A549 (cell line): ENCODE measurements at places on chromosomes 2 and 18.

GRCh38 chr2:9199716-9200632 lies 6.6 kb upstream of the ASAP2 start:
- DNase-seq: no peak

- DNase-seq: no peak
Observed at GRCh38 chr2:67514515-67514914, 117.4 kb downstream of the ETAA1 start.

- no peak for DNase-seq
Observed at GRCh38 chr2:56021579-56021978, 98.0 kb upstream of the EFEMP1 start.

DNA sequence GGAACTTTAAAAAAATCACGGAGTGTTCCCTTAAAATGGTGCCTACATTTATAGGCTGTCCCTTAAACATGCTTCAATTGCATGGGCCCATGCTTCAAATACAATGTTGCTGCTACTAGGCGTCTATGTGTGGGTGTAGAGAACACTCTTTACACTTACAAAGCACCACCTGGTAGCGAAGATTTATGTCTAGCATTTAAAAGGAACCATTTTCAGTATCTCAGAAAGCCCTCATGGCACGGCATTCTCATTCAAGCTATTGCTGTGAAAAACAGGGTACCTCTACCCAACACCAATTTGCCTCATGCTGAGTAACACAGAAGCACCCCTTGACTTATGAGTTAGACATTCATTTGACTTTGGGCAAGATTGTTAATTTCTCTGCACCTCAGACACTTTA lies 112.9 kb upstream of the CNTNAP5 start:
- no peak for DNase-seq

- no peak for DNase-seq
Observed at GRCh38 chr2:231699006-231699405, 9.3 kb upstream of the PTMA start.

DNA sequence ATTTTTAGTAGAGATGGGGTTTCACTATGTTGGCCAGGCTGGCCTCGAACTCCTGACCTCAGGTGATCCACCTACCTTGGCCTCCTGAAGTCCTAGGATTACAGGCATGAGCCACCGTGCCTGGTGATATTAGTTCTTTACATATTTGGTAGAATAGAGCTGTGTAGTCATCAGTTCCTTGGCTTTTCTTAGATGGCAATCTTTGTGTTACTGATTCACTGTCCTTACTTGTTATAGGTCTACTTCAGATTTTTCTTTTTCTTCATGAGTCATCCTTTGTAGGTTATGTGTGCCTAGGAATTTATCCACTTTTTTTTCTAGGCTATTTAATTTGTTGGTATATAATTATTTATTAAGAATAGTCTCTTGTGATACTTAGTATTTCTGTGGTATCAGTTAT lies 30.3 kb upstream of the ZSWIM2 start:
- DNase-seq: no peak

- no peak for DNase-seq
Observed at GRCh38 chr2:25671622-25672021, 1.8 kb downstream of the DTNB start.

GRCh38 chr18:8254654-8255053 lies 354.6 kb upstream of the RAB12 start:
- no peak for DNase-seq

DNA sequence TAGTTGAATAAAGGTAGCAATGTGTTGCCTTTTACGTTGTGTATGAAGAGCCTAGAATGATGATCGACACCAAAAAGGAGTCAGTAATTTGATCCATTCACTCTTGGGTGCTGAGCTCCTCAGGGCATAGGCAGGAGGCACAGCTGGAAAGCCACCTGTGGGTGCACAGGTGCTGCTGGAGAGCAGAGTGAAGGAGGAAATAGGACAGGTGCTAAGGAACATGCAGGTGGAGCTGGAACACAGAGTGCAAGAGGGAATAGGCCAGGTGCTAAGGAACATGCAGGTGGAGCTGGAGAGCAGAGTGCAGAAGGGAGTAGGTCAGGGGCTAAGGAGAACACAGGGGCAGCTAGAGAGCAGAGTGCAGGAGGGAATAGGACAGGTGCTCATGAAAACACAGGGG lies 86.1 kb downstream of the SH3YL1 start:
- DNase-seq: no peak

- DNase-seq: peak; percentile 61
Observed at GRCh38 chr18:75161256-75162028, 47.5 kb downstream of the PTGR3 start.

DNA sequence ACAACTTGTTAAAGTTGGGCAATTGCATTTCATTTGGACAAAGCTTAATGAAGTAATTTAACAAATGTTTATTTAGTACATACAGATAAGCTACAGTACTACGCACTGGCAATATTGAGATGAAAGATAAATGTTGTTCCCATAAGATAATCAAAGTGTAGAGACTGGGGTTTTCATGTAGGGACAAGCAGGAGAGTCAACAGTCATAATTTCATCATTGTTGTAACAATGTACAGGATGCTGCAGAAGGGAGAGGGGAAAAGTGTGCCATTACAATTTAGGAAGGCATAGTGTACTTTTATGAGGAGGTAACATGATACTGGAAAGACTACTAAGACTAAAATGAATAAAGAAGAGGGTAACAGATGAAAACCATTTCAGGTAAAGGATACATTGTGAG lies 441.6 kb downstream of the ERBB4 start:
- no peak for DNase-seq

DNA sequence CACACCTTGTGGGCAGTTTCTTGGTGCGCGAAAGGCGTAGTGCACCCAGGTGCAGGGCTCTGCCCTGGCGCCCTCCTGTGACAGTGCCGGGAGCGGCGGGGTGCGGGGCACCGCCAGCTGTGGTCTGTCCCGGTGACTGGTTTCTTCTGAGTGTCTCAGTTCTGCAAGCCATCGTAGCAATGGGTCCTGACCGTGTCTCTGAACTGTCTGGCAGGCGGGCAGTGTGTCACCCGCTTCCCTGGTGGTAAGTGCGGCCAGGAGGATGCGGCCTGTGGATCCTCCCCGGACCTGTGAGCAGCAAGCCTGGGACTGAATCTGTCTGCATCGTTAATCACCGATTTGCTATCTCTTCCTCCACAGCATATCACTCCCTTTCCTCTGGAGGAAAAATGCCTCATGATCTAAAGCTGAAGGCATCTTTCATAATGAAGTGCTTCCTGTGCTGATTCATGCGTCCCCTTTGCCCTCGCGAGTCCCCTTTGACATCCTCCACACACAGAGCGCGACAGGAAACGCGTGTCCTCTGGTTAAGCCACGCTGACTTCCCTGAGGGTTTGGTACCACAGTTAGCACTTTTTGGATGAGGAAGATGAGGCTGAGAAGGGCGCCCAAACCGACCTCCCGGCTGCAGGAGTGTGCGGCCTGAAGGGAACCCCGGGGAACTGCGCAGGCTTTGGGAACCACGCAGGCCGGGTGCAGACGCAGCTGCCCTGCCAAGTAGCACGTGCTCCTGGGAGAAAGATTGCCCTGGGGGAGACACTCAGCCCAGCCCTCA lies 416.0 kb upstream of the HS6ST1 start:
- no peak for DNase-seq

GRCh38 chr18:8803063-8803795 lies 97.9 kb downstream of the MTCL1 start:
- DNase-seq: no peak

- DNase-seq: no peak
Observed at GRCh38 chr18:80202264-80202998, 44.9 kb downstream of the PARD6G start.

DNA sequence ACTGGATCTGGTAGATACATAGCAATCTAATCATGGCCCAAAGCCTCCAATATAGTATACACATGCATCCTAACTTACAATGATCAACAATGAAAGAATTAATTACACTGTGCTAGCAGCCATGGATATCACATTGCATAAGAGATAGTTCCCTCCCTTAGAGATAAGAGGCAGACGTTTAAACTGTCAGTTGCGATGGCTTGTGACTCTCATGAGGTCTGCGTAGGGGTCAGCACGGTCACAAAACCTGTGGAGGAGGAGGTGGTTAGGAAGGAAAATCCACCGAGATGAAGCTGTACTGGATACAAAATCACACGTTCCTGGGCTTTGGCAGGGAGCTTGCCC lies 800 bp upstream of the RALB start:
- DNase-seq: no peak

DNA sequence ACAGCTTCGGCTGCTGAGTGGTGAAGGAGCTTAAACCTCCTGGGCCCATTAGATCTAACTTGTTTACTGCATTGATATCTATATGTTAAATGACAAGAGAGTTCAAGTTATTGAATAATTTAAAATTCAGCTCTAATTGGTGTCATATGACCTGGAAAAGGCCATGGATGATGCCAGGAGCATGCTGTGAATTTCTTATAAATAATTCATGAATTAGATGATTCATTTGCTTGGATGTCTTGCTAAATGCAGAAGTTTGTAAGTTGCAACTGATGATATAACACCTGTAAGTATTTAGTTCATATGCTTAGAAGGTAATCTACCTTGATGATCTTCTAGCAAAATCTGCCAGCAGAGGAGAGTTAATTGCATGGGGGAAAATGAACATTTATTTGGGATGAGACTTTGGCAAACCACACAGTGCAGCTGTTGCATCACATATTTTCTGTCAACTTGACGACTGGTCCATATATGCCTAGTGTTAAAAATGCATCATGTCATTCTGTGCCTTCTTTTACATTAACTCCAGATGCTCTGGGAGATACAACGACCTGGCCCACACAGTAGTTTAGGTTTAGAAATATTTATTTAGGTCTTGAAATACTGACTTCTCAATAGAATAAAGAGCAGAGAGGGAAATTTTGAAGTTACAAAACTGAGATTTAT lies 226.3 kb downstream of the KIAA1328 start:
- DNase-seq: no peak

DNA sequence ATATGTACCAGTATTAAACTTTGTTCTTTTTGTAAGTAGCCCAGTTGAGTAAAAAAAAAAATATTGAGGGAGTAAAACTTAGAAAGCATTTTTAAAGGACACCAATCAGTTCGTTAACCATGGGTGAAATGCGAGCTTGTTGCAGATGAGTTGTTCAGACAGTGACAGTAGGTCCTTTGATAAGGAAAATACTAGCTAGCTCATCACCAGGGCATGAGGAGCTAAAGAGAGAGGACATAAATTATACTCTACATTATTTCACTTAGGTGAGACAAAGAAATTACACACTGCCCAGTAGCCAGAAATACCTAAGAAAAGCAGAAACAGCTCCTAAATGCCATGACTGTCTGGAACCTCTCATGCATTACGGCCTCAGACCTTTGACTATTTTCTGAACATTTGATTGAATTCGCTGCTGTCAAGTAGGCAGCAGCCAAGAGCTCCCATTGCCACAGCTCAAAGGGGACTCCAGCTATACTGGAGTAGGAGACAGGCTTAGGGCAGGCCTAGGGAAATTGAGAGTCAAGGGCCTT lies 2.6 kb upstream of the HNRNPLL start:
- DNase-seq: no peak

GRCh38 chr2:121075006-121075551 lies 209.9 kb downstream of the TFCP2L1 start:
- DNase-seq: peak; percentile 92

DNA sequence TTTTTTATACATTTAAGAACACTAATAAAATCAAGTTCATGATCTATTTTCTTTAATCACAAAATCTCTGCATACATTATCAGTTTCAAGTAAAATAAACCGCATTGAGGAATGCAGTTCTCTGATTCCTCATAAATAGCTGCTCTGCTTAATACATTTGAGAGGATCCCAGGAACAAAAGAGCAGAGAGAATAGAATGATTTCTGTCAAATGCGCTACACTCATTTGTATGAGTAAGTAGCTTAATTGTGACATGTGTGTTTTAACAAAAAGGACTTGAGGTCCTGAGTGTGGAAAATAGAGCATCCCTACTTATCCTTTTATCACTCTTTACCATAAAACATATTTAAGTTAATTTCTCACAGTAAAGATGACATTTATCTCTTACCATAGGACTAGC lies 134.0 kb downstream of the PID1 start:
- DNase-seq: no peak

- DNase-seq: no peak
Observed at GRCh38 chr18:40752316-40752715, 1202.7 kb upstream of the PIK3C3 start.

- DNase-seq: no peak
Observed at GRCh38 chr18:49479381-49480137, 7.5 kb downstream of the C18orf32 start.

- no peak for DNase-seq
Observed at GRCh38 chr2:219209236-219210195, 2.9 kb downstream of the ZFAND2B start.

DNA sequence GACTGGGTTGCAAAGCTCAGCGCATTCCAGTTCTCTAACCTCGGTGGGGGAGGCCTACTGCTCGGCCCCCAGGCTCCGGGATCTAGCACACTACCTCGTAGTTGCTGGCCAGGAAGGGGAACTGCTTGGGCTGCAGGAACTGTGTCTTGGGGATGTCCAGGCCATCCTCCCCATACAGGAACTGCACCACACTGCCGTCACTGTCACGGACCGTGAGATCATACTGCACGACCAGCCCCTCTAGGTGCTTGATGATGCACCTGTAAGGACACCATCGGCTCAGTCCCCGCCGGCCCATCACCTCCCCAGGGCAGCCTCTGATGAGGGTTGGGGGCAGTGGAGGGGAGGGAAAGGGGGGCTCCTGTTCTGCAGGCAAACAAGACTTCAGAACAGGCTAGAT lies 61.6 kb downstream of the POLR1A start:
- no peak for DNase-seq

DNA sequence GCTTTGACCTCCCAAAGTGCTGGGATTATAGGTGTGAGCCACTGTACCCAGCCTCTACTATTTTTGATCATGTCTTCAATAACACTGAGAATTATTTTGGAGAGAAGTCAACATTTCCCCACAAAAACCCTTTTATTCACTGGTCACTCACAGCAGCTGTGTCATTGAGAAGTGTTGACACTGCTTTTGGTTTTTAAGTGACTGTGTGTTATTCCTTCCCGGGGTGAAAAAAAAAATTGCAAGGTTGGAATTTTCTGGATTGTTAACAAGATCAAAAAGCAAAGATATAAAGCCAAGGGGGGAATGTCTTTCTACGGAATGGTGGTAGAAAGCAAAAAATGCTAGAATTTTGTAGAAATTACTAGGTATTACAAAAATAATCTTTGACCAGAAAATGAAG lies 61.5 kb downstream of the TANC1 start:
- DNase-seq: no peak

GRCh38 chr2:60446413-60447267 lies 106.8 kb downstream of the BCL11A start:
- DNase-seq: no peak

GRCh38 chr2:102592601-102593000 lies 26.8 kb upstream of the SLC9A2 start:
- no peak for DNase-seq
